Right atrium auricular region (tissue), 2 donors: ENCODE measurements at places on chromosomes 3 and 15. TPM values are rescaled to one million over a fixed set of nuclear protein-coding genes. Genes with fewer than 3 reads are reported as not detected.

Gene ANP32A
- total RNA-seq: 69.2 TPM

Gene ALDH1L1
- 24.0 TPM for total RNA-seq

Gene TFRC
- 98.0 TPM for total RNA-seq

Gene GOLGA8N
- total RNA-seq: 6.0 TPM

Gene SQOR
- total RNA-seq: 30.7 TPM

GRCh38 chr3:193451902-193452301 lies 73.3 kb upstream of the ATP13A5 start:
- no peak overlapping the region for H3K27ac ChIP-seq
- DNase-seq: no peak
- H3K4me1 ChIP-seq: no peaks in the 10 kb centered on the region
- H3K36me3 ChIP-seq: no peaks in the 10 kb centered on the region

GRCh38 chr15:59892985-59893384 lies 111.1 kb upstream of the FOXB1 start:
- no peak overlapping the region for H3K27ac ChIP-seq
- H3K36me3 ChIP-seq: no peaks in the 10 kb centered on the region
- H3K4me3 ChIP-seq: no peak overlapping the region
- no peak for DNase-seq
- H3K27me3 ChIP-seq: no peaks in the 10 kb centered on the region

DNA sequence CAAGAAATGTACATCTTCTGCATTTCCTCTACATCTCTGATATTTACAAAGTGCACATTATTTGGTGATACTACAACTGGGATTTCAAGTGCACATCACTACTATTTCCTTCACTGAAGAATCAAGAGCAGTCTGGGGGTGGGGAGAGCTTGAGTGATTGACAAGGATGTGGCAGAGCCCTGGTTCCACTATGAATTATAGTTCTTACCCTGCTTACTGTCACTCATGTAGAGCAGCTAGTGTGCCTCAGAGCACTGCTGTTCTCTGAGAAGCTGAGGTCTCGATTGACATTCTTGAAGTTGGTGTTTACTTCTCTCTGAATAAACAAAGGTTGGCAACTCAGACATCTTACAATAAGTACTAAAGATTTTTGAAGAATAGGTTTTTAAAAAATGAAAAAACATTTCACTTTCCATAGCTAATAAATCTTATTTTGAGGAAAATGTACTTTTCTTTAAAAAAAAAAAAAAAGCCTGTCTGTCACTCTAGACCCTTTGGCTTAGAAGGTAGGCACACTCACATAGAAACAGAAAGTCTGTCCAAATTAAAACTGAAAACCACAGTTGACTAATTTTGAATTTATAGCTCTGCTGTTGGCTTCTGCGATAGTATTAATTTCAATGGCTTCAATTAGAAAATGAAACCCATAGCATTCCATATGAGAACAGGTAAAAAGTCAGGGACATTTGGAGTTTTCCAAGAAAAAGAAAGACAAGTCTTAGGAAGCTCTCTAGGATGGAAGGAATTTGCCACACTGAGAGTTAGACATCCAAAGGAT lies 5.6 kb downstream of the GREM1 start:
- H3K36me3 ChIP-seq: no peaks in the 10 kb centered on the region
- no peak overlapping the region for H3K4me3 ChIP-seq
- DNase-seq: no peak
- peaks cover 11% of the 10 kb centered on the region for H3K4me1 ChIP-seq

DNA sequence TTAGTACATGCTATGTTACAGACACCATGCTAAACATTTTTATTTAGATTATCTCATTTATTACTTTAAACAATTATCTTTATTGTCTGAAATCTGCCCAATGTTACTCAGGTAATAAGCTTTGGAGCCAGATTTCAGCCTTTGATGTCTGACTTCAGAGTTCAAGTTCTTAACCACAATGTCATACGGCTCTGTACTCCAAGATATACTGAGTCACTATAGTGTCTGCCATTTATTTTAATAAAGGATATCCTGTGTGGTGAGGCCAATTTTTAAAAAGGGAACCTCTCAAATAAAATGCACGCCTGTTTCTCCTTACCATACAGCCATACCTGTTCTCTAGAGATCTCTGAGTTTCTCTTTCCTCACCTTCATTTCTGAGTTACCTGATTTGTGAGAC lies 193.1 kb downstream of the EPHA3 start:
- H3K36me3 ChIP-seq: no peaks in the 10 kb centered on the region
- H3K4me3 ChIP-seq: no peak overlapping the region
- DNase-seq: no peak
- H3K27me3 ChIP-seq: no peaks in the 10 kb centered on the region

GRCh38 chr15:59447367-59447766 lies 9.4 kb downstream of the FAM81A start:
- no peaks in the 10 kb centered on the region for H3K4me1 ChIP-seq
- H3K27ac ChIP-seq: no peak overlapping the region
- DNase-seq: no peak
- no peaks in the 10 kb centered on the region for H3K36me3 ChIP-seq

DNA sequence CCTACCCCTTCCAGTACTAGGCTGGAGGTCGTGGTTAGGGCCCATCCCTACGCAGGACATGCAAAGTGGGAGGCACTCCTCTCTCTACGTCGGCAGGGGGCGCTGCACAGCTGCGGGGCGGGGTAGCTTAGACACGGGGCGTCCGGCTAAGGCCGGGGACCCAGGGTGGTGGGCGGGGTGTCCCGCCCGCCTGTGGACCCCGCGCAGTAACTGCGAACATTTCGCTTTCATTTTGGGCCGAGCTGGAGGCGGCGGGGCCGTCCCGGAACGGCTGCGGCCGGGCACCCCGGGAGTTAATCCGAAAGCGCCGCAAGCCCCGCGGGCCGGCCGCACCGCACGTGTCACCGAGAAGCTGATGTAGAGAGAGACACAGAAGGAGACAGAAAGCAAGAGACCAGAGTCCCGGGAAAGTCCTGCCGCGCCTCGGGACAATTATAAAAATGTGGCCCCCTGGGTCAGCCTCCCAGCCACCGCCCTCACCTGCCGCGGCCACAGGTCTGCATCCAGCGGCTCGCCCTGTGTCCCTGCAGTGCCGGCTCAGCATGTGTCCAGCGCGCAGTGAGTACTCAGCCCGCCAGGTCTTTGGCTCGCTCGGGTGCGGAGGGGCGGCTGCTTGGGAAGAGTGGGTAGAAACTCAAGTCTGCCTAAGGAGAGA lies at the start of gene IL12A:
IL12A (plus strand) TSS at position 219 of the 655 bp plus-strand sequence.
- H3K4me1 ChIP-seq: peaks cover 13% of the 10 kb centered on the region
- peak within 1 kb of the TSS; percentile 18 for H3K27ac ChIP-seq
- peak within 1 kb of the TSS; percentile 76 for H3K4me3 ChIP-seq
- H3K36me3 ChIP-seq: no peaks in the 10 kb centered on the region
